ENCODE measurements at places on chromosomes 11 and 22.

DNA sequence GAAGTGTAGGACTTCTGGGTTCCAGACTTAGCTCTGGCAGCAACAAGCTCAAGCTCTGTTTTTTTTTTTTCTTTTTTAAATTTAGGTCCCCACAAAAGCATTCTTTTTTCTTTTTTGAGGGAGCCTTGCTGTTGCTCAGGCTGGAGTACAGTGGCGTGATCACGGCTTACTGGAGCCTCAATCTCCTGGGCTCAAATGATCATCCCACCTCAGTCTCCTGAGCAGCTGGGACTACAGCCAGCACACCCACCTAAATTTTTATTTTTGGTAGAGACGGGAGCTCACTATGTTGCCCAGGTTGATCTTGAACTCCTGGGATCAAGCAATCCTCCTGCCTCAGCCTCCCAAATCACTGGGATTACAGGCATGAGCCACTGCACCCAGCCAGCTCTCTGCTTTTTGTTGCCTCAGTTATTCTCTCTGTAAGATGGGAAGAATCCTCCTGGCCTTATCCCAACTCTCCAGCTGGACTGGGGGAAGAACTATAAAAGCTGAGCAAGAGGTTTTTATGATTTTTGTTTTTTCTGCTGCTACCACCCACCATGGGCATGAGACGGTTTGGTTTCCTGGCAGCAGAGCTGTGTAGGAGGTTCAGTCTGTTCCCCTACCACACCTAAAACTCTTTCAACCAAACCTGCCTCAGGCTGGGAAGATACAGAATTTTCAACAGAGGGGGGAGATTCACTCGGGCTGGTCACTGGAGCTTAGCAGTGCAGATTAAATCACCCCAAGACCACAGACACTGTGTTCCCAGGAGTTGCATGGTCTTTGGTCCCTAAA is 11.6 kb upstream of the MTFP1 start:
- DNase-seq: no peak

DNA sequence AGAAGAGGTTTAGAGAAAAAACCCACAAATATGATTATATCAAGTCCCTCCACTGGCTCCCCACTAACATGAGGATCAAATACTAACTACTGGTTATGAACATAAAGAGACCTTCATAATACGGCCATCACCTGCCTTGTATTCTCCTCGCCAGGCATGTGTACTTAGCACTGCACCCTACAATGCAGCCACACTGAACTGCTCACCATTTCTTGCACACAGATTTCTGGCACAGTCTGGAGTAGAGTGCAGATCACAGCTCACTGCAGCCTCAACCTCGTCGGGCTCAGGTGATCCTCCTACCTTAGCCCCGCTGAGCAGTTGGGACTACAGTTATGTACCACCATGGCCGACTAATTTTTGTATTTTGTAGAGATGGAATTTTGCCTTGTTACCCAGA is 13.1 kb downstream of the OSBP start:
- no peak for DNase-seq

GRCh38 chr22:32058656-32059260 is 15.7 kb downstream of the SLC5A1 start:
- no peak for DNase-seq

- no peak for DNase-seq
Observed at GRCh38 chr11:119447664-119448242, 24.8 kb upstream of the THY1 start.

DNA sequence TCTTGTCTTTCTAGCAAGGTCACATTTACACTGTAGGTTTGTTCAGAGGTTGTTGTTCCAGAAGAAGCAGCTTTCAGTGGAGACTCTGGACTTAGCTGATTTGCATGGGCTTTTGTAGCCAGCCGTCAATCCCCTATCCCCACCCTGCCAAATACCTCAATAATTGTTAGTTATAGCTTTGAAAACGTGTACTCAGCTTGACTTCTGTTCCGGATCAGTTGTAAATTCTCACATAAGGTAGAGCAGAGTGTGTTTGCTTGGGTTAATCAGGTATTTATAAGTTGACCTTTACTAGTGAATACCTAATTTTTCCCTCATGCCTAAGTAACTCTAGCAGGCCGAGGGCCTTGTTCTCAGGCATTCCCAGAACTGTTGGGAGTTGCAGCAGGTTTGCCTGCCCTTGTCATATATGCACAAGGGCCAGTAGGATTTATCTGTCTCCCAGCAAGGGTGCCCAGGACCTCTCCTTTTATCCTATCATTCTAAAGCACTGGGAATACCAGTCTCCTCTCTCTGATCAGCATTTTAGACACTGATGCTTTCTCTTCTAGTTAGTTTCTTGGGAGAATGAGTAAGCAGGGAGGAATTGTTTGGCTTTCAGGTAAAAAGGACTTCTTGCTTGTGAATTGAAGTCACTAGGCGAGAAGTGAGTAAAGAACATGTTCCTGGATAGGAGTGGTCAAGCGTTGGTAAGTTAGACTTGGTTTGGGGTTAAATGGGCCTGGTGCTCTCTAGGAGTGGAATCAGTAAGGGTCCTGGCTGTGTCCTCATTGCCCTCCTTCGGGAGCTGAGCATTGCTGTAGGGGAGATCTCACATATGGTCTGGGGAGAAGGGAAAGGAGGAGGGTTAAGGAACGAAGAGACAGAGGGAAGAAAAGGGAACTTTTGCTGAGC is 22.1 kb downstream of the STIM1 start:
- DNase-seq: no peak

DNA sequence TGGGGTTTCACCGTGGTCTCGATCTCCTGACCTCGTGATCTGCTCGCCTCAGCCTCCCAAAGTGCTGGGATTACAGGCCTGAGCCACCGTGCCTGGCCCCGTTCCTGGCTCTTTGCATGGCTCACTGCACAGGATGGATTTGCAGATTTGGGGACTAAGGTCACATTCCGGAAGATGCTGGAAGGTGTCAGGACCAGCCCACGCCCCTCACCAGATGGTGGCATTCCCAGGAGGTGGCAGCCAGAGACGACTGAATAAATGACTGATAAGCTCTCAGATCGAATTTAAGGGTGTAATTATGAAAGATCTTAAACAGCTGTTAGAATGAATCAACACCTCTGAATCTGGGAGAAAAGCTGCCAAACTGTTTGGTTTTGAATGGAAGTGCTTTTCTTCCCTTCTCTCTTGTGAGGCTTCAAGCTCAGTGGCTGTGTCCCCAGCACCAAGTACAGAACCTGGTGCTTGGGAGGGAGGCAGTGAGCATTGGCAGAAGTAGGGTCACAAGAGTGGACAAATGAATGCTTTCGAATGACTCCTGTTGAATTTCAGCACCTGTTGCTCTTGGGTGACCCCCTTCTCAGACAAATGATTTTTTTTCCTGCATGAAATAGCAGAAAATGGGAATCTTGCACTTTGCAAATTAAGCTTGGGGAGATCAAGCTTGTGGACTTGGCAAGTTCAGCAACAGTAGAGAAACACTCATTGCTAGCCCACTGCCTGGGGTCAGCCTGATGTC is 69.6 kb downstream of the KIAA1671 start:
- DNase-seq: no peak

DNA sequence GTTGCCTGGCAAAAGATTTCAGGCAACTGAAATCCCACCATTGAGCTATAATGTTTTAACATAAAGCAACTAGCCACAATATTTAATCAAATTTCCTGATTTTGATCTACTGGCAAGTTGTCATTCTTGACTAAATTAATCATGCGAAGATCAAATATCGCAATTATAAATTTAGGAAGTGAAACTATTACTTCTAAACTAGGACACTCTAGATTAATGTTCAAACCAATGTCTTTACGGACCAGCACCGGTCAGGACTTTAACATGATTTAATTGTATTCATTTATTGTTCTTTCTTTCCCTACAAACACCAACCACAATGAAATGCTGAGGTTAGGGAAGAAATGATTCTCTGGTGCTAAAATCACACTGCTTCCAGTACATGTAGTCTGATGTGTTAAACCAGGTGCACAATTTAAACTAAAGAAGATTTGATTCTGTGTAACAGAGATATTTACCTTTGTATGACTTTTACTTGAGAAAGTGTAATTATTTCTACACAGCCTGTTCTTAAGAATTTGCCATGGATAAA is 14.9 kb downstream of the GAS2 start:
- no peak for DNase-seq
